Glutamatergic neuron (in vitro differentiated cells): ENCODE measurements at places on chromosomes 11 and 22.
A peak's percentile ranks its signal among the peaks of the same experiment; 100 is the strongest.

- no peaks in the 10 kb centered on the region for H3K4me1 ChIP-seq
- H3K27me3 ChIP-seq, result no peaks in the 10 kb centered on the region
- H3K27ac ChIP-seq, result no peak overlapping the region
- DNase-seq, result no peak
Measured at GRCh38 chr11:58866788-58867187, 22.3 kb upstream of the GLYATL2 start.

DNA sequence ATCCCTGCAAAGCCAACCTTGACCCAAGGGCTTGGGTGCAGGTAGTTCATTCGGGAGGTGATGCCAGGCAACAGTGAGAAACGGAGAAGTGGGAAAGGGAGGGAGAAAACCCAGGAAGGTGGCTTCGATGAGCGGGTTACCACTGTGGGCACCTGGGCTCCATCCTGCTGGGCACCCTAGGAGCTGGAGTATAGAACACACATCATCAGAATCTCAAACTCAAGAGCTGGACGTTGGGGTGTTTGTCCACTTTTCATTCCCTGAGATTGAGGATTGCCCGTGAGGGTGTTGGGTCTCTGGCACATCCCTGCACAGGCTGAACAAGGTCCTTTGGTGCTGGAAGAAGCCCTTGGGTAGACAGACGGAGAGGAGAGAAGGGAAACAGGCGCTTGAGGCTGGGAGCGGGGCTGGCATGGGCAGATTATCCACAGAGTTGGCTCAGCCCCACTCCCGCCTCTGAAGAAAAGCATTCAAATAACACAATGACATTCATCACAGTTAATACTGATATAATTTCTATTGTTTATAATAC is 70.4 kb downstream of the LRRC32 start:
- no peak overlapping the region for H3K27ac ChIP-seq
- no peak overlapping the region for H3K4me3 ChIP-seq
- H3K4me1 ChIP-seq, result peaks cover 13% of the 10 kb centered on the region
- H3K36me3 ChIP-seq, result no peaks in the 10 kb centered on the region
- DNase-seq, result no peak

GRCh38 chr11:94788396-94788795 is 20.2 kb downstream of the AMOTL1 start:
- no peak overlapping the region for H3K4me3 ChIP-seq
- no peak overlapping the region for H3K27ac ChIP-seq
- H3K27me3 ChIP-seq, result peaks cover 4% of the 10 kb centered on the region
- H3K36me3 ChIP-seq, result no peaks in the 10 kb centered on the region
- no peak for DNase-seq

DNA sequence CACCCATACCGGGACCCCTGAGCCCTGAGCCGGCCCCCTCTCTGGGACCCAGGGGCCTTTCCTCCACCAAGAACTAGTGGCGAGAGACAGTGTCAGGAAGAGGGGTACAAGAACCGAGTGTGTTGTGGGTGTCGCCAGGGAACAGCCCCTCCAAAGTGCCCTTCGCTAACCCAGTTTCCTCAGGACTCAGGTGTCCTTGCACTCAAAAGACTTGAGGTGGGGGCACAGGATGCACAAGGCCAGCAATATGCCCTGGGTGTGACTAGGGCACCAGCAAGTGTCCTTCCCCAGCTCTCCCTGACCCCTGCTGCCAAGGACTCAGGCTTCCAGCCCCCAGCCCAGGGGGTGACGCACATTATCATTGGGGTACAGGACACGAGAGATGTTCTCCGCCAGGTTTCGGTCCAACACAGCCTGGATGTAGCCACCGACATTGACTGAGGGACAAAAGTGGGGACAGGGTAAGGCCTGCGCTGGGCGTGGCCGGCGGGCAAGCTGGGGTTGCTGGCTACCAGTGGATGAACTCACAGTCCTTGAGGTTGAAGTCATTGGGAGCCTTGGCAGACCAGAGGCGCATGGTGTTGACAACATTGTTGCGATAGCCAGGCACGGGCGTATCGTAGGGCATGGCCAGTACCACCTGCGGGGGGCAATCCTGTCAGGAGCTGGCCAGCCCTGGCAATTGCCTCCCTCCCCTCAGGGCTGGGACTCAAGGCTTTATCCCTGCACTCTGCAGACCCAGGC is 4.7 kb downstream of the PYGM start:
- no peak overlapping the region for H3K27ac ChIP-seq
- H3K27me3 ChIP-seq, result peaks cover 12% of the 10 kb centered on the region
- no peak for DNase-seq

GRCh38 chr11:129313541-129314297 is 61.9 kb upstream of the BARX2 start:
- no peak overlapping the region for H3K4me3 ChIP-seq
- no peak overlapping the region for H3K27ac ChIP-seq
- no peak for DNase-seq
- H3K27me3 ChIP-seq, result peaks cover 5% of the 10 kb centered on the region
- peaks cover 4% of the 10 kb centered on the region for H3K36me3 ChIP-seq

GRCh38 chr11:134516529-134516928 is 104.5 kb upstream of the B3GAT1 start:
- H3K27ac ChIP-seq, result peak overlapping the region; percentile 73
- DNase-seq, result peak; percentile 79
- H3K4me3 ChIP-seq, result peak overlapping the region; percentile 50
- H3K4me1 ChIP-seq, result peaks cover 54% of the 10 kb centered on the region

DNA sequence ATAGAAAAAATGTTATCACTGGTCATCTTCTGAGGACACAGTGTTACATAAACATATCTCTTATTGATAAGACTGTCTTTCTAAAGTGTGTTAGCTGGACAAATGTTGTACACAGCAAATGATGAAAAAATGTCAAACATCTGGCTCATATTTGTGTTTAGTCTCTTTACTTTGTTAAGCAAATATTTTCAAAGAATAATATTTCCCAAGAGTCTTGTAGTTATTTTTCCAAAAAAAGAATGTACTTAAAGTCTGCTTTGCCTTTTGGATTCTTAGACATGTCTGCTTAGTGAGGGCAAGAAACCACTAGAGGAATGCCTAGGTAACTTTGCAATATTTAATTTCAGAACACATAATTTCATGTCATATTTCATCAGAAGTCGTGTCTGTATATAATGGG is 23.9 kb upstream of the CCDC179 start:
- no peaks in the 10 kb centered on the region for H3K36me3 ChIP-seq
- H3K4me3 ChIP-seq, result no peak overlapping the region
- H3K4me1 ChIP-seq, result no peaks in the 10 kb centered on the region
- no peaks in the 10 kb centered on the region for H3K27me3 ChIP-seq

DNA sequence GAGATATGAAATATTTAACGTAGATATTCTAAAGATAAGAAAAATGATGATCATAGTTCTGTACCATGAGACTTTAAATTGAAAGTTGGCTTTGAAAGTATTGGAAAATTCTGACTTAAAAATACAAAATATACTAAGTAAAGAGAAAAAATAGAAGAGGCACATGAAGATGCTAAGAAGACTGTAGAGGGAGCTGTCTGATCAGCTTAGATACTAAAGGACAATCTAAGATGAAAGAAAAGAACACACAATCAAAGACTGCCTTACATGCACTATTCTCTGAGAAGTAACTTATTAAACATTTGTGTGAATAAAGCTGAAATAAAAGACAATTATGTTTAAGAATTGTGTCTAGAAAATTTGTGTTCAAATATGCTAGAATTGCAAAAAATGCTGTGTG is 55.1 kb downstream of the RBMXL2 start:
- H3K4me1 ChIP-seq, result no peaks in the 10 kb centered on the region
- peaks cover 5% of the 10 kb centered on the region for H3K36me3 ChIP-seq
- no peak overlapping the region for H3K27ac ChIP-seq
- H3K27me3 ChIP-seq, result no peaks in the 10 kb centered on the region
- H3K4me3 ChIP-seq, result no peak overlapping the region

- peak overlapping the region; percentile 78 for H3K27ac ChIP-seq
- H3K36me3 ChIP-seq, result peaks cover 8% of the 10 kb centered on the region
- peaks cover 38% of the 10 kb centered on the region for H3K4me1 ChIP-seq
- DNase-seq, result no peak
- peaks cover 49% of the 10 kb centered on the region for H3K27me3 ChIP-seq
Measured at GRCh38 chr11:31808721-31809540, 2.2 kb downstream of the PAX6 start.

DNA sequence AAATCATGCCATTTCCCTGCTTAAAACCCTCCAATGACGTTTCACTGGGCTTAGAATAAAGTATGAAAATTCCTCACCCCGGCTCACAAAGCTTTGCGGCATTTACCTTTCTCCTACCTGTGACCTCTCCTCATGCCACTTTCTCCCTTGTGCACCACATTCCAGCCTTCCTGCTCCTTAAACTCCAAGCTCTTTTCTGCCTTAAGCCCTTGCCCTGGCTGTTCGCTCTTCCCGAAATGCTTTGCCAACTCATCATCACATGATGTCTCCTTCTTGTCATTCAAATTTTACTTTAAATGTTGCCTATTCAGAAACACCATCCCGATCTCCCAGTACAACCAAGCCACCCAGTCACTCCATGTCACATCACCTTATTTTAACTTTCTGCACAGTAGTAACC is 2.0 kb downstream of the PLEKHA7 start:
- H3K4me3 ChIP-seq, result no peak overlapping the region
- H3K4me1 ChIP-seq, result peaks cover 5% of the 10 kb centered on the region
- peaks cover 8% of the 10 kb centered on the region for H3K27me3 ChIP-seq
- DNase-seq, result no peak
- peaks cover 4% of the 10 kb centered on the region for H3K36me3 ChIP-seq

DNA sequence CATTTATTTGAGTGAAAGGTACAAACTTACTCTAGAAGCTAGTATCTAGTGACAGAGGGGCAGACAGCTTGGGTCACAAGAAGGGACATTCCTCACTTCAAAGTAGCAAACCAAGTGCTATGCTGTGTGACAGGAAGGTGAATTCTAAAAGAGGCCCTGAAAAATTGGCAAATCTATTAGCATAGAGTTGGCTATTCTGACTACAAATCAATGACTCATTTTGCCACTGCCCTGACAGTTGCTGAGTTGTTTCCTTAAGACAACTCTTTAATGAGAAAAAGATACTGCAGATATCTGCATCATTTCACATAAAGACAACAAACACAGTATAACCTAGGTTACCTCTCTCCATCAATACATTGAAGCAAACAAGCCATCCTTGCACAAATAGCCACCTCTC is 524.0 kb upstream of the LRRC4C start:
- H3K4me3 ChIP-seq, result no peak overlapping the region
- no peak overlapping the region for H3K27ac ChIP-seq
- no peak for DNase-seq
- no peaks in the 10 kb centered on the region for H3K36me3 ChIP-seq
- no peaks in the 10 kb centered on the region for H3K4me1 ChIP-seq
- H3K27me3 ChIP-seq, result no peaks in the 10 kb centered on the region

DNA sequence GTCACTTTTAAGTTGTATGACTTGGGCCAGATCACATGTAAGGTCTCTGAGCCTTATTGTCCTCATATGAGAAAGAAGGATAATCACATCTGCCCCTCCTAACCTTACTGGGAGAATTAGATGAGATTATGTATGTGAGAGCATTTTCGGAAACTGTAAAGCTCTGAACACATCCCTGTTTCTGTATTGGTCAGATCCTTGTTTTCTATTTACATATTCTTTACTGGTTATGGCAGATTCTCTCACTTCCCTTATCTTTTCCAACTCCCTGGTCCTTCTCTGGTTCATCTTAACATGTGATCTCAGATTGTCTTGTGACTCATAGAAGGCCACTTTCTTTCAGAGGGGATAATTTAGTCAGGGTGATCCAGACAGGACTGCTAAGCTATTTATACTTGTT is 41.8 kb downstream of the CCDC81 start:
- H3K36me3 ChIP-seq, result no peaks in the 10 kb centered on the region
- no peak for DNase-seq
- H3K27ac ChIP-seq, result no peak overlapping the region
- H3K27me3 ChIP-seq, result no peaks in the 10 kb centered on the region

- no peak overlapping the region for H3K27ac ChIP-seq
- peaks cover 17% of the 10 kb centered on the region for H3K27me3 ChIP-seq
- H3K4me1 ChIP-seq, result no peaks in the 10 kb centered on the region
- peaks cover 58% of the 10 kb centered on the region for H3K36me3 ChIP-seq
- no peak overlapping the region for H3K4me3 ChIP-seq
- no peak for DNase-seq
Measured at GRCh38 chr11:3356858-3357257, 22.1 kb downstream of the ZNF195 start.

DNA sequence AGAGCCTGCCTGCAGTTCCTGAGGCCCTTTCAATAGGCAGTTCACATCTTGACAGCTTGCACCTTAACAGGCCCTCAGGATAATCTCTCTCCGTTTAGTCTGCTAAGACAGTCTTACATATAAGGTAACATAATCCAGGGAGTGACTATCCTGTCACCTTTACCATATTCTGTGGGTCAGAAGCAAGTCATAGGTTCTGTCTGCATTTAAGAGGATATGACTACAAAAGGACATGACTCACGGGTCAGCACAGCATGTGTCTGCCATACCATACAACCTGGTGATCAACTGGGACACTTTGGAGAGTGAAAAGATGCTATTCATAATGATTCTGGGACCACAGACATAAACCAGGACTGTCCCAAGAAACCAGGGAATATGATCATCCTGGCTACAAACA is 611.1 kb downstream of the SOX6 start:
- peaks cover 4% of the 10 kb centered on the region for H3K36me3 ChIP-seq
- H3K27me3 ChIP-seq, result no peaks in the 10 kb centered on the region
- no peak overlapping the region for H3K27ac ChIP-seq
- H3K4me1 ChIP-seq, result no peaks in the 10 kb centered on the region
- no peak for DNase-seq

DNA sequence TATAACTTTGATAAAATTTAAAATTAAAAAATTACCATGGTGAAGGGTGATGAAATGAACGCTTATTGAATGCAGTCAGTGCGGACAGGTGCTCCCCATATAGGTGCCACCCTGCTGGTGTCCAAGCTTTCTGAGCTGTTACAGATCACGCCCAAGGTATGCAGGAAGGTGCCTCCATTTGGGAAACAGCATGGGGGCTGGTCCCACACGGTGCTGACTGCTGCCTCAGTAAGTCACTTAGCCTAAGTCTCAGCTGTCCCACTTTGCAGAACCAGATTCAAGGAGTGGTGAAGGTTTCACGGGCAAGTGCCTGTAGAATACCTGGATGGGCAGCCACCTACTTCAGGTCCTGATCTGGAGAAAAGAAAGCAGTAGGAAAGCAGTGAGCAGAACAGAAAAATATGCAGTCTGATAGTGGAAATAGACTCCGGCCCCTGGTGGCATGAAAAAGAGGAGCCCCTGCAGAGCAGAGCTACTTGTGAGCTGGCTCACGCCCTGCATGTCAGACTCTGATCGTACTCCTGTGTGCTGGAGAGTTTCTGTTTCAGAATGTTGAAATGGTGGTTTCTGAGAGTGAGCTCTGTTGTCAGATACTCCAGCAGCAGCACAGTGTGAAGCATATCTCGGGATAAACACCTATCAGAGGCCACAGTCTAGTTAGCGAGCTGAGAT is 33.2 kb downstream of the ADORA2A start:
- H3K4me1 ChIP-seq, result no peaks in the 10 kb centered on the region

DNA sequence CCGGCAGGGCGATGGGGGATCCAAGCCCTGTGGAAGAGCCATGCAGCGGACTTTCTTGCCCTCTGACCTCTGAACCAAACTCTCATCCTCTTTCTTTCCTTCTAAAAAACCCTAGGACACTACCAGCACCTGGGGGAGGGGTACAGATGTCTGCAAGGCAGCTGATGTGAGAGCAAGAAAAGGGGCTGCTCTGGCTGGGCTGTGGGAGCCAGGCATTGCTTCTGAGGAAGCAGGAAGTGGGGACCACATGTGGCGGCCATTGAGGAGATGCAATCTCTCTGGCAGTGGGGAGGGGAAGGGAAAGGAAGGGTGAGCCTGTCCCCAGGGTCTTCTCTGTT is 36.0 kb downstream of the FAM83F start:
- no peaks in the 10 kb centered on the region for H3K27me3 ChIP-seq
- no peak overlapping the region for H3K27ac ChIP-seq
- no peaks in the 10 kb centered on the region for H3K36me3 ChIP-seq
- H3K4me1 ChIP-seq, result peaks cover 6% of the 10 kb centered on the region
- no peak for DNase-seq
- H3K4me3 ChIP-seq, result no peak overlapping the region

- H3K36me3 ChIP-seq, result no peaks in the 10 kb centered on the region
- H3K4me3 ChIP-seq, result peak overlapping the region; percentile 97
- H3K27ac ChIP-seq, result peak overlapping the region; percentile 100
Measured at GRCh38 chr11:95067841-95068219, 1.1 kb downstream of the SRSF8 start.
